ENCODE measurements at places on chromosomes 7 and 10.

- no peak for DNase-seq
Observed at GRCh38 chr10:116241085-116241484, 31.9 kb downstream of the GFRA1 start.

DNA sequence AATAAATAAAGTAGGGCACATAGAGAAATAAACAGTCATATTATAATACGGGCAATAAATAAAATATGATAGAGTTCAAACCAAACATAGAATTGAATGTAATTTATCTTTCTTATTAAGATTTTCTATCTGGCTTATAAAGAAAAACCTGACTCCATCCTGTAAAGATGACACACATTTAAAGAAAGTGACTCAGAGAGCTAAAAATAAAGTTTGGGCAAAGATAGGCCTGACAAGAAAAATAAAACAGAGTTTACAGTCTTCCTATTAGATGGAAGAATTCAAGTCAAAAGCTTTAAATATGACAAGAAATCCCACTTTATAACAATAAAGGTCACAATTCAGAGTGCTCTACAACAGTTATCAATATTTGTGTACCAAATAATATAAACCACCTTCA is 580.6 kb downstream of the PHTF2 start:
- DNase-seq: no peak

DNA sequence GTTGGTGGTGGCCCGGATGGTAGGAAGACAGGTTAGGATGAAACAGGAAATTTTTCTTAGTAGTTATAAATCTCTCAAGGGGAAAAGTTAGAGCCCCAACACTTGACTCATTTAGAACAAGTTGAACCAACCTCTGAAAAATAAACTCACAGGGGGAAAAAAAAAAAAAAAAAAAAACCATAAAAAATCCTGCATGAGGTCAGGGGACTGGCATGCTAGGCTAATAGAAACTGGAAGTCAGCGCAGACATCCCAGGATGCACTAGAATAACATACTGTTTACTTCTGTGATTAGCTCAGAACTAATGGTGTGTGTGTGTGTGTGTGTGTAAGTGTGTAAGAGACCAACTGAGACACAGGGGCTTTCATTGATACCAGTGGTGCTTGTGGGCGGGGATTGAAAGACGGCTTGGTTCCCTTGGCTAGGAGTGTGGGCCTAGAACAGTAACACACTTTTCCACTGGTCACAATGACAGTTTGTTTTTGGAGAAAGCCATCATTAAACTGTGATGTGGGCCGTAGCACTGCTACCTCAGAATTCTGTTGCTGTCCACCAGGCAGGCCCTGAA is 491.6 kb upstream of the GALNT17 start:
- no peak for DNase-seq

DNA sequence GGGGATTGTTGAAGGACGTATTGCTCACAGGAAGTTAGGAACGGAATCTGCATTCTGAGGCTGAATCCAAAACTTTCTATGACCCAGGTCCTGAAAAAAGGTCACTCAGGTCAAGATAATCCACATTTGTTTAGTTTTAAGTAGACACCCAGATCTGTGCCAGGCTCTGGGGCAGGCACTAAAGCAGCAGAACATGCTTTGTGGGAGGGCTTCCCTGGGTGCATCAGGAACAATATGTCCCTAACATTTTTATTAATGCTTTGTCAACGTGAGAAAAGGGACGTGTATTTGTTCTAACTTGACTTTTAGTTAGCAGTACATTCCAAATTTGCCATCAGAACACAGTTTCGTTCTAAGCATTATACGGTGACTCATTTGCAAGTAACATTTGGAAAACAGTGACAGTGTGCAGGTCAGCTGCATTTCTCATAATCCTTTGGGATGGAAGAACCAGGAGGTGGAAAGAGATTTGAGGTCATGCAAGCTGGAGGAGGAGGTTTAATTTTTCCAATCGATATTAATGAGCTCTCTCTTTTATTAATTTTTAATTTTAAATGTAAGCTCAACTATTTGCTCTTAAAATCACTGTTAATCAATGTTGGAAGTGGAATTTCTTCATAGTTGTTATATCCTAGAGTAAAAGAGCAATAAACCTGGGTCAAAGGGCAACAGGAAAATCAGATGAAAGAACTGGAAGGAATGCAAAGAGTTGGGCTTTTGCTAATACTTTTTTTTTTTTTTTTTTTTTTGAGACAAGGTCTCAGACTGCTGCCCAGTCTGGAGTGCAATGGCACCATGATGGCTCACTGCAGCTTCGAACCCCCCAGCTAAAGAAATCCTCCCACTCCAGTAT is 35.0 kb downstream of the TAS2R41 start:
- no peak for DNase-seq

DNA sequence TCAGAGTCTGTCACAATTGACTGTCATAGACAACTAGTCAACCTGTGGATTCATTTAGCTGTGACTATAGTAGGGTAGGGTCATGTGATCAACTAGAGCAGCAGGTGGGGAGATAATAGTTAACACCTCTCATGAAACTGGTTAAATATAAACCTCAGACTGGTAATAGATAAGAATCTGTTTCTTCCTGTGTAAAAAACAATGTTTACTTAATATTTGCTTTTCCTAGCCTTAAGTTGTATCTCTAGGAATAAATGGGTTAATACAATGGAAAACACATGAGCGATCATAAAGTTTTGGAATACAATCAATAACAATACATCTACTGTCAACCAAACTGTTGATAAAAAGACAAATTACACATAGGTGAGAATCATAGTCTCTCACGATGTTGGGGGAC is 43.4 kb upstream of the ITGB8 start:
- no peak for DNase-seq

GRCh38 chr10:62054830-62055229 is 153.3 kb downstream of the ARID5B start:
- no peak for DNase-seq

DNA sequence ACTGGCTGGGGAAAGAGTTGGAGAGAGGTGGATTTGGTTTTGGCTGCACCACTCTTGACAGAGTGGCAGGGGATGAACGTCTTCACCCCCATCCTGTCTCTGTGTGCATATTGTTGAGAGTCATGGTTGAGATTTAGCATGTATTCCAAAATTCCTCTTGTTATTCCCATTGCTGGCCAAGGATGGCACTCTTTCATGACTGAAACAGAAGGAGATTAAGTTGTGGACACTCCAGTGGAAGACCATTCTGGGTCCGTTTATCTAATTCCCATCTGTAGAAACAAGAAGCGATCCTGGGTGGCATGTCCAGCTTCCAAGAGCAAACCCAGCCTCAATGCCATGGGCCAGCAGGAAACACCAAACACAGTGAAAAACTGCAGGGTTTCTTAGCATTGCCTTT is 469.0 kb upstream of the IGFBP3 start:
- no peak for DNase-seq

DNA sequence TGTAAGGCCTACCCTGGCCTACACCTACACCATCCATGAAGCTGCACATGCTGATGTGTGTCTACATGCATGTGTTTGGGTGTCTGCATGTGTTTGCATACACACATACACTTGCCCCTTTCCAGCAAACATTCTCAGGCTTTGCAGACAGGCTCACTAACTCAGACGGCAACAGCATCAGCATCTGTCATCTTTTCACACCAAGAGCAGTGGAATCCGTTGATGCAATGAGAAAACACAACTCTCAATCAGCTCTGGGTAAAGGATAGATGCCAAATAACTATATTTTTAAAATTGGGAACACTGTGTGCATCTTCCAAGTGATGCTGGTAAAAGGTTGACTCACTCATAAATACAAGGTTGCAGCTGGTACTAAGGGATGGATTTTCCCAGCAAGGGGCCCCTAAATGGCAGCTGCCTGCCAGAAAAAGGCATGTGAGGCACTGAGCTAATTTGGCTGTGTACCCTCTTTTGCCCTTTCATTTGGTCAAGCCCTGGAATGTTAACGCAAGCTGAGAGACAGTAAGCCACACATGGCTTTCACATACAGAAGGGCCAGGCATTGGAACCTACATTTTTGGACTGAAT is 296.3 kb upstream of the NPSR1 start:
- DNase-seq: no peak

DNA sequence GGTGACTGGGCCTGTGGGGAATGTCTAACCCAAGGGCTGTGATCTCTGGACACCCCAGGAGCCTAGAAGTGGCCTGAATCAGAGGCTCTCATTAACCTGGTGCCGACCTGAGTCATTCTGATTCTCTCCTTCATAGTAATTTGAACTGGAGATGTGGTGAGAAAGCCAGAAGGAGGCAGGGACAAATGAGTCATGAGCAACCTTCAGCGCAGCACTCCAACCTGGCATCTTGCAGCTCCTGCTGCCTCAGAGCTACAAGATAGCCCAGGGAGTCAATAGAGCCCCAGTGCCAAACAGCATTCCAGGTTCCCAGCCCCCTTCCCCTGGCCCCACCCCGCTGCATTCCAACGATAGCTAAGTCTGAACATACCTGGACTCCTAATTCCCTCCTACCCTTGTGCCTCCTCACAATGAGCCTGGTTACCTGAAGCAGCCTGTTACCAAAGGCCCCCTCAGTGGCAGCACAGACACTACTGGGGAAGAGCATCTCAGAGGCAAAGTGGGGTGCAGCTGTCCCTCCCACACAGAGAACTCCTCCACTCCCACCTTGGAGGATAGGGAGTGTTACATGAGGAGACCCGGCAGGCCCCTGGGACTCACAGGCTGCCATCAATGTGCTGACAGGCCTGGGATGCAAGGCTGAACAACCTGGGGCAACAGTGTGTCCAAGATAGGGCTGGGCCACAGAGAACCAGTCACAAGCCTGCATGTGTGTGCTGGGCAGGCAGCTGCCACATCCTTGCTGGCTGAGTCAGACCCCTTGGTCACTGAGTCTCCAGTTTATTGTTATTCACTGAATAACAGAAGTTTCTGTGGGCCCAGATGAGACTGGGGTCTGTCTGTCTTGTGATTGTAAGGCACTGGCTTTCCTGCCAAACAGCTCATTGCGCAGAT is 76.8 kb upstream of the LEP start:
- DNase-seq: no peak

- DNase-seq: no peak
Observed at GRCh38 chr7:40915071-40915470, 780.3 kb downstream of the SUGCT start.

DNA sequence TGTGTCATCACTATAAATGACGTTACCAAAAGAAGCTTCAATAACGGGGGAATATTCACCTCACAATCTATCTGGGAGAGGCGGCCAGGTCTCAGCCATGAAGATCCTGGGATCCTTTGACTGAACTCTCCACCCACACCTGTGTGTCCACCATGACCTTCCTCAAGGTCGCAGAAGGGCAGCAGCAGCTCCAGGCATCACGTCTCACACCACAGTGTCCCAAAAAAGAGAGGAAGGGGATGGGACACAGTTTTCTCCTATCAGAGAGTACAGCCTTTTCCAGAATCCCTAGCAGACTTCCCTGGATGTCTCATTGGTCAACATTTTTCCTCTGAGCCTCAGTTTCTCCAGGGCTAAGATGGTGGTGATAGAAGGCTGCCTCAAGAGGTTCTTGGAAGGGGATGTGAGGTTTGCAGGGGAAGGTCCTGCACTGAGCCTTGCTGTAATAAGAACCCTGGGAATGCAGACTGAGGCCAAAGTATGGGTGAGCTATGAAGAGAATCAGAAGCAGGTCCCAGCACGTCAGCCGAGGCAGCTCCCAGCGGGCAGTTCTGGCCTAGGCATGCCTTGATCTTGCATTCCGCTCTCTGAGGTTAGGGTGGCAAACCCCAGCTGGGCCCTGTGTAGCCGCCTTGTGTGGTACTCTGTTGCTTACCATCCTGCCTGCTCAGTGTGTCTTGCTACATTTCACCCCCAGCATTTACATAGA is 63.8 kb downstream of the COL26A1 start:
- no peak for DNase-seq

DNA sequence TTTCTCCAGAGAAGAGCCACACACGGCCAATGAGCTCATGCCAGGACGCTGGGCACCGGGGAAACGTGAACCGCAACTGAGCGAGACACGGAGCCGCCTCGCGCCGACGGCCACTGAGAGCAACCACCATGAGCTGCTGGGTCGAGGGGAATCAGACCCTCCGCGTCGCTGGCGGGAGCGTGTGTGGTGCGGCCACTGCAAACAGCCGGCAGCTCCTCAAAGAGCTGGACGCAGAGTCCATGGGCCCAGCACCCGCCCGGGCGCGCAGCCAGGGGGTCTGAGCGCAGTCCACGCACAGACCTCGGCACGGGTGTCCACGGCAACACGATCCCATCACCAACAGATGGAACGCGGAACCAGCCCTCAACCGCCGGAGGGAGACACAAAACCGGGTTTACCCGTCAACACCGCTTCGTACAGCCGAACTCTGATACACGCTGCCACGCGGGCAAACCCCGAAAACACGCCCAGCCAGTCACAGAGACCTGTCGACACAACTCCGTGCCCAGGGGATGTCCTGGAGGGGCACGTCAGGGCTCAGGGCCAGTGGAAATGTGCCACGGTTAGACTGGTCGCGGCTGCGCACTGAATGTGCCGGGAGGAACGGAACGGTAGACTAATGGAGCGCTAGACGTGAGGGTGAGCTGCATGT is 147.1 kb downstream of the ELFN1 start:
- DNase-seq: no peak

- DNase-seq: no peak
Observed at GRCh38 chr10:115163129-115163528, 70.0 kb downstream of the ATRNL1 start.

GRCh38 chr7:69067397-69067796 is 530.9 kb upstream of the AUTS2 start:
- no peak for DNase-seq

- no peak for DNase-seq
Observed at GRCh38 chr7:85708221-85708620, 521.4 kb upstream of the SEMA3D start.

DNA sequence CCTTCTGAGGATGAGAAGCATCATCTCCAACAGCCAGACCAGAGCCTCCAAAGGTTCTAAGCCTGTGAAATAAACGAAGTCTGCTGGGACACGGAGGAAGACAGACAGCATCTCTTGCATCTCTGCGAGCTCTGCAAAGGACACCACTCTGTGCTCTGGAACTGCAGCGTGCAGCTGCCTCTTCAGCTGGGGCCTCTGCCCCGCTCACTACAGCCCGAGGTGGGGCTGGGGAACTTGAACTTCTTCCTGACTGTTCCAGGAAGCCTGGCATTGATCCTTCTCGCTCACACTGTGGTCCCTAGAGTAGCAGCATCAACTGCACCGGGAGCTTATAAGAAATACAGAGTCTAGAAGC is 163.3 kb downstream of the USP6NL start:
- no peak for DNase-seq

DNA sequence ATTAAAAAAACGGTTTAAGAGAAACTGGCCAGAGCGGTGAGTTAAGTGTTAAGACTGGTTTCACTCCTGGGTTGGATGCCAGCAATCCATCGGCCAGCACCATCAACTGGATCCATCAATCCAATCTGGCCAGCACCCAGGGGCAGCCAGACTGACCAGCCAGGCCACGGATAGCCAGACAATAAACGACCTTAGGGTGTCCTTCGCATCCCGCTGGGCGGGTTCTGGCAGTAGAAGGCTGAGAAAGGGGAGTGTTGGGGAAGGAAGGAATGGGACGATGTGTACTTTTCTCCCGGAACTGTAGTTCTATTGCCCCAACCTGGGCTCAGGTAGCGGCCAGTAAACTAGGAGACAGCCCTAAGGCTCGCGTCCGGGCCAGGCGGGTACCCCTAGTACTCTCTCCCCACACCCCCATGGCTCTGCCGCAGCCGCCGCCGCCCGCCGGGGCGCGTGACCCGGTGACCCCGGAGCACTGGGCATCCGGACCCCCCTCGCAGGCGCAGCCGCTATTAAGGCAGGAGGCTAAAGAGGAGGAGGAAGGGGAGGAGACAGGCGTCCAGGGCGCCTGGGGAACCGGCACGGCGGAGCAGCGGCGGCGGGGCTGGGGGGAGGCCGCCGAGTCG is at the start of gene CASD1:
Gene CASD1 (plus strand): TSS at position 546 of the 623 bp plus-strand sequence. CDS start 276 bp downstream, outside the sequence.
- DNase-seq: no peak

- no peak for DNase-seq
Observed at GRCh38 chr10:8060010-8060703, 5.7 kb downstream of the GATA3 start.

All from NCI-H2107 (cell line).